CD4-positive, alpha-beta T cell treated with Interleukin-17A for 1 hour (primary cell): ENCODE measurements at places on chromosomes 5 and 9.

GRCh38 chr5:151463137-151464029, 16.0 kb downstream of the SLC36A1 start:
- DNase-seq = no peak

GRCh38 chr5:76406673-76407072, 3.6 kb downstream of the IQGAP2 start:
- no peak for DNase-seq

GRCh38 chr5:37926732-37927131, 86.9 kb upstream of the GDNF start:
- no peak for DNase-seq

DNA sequence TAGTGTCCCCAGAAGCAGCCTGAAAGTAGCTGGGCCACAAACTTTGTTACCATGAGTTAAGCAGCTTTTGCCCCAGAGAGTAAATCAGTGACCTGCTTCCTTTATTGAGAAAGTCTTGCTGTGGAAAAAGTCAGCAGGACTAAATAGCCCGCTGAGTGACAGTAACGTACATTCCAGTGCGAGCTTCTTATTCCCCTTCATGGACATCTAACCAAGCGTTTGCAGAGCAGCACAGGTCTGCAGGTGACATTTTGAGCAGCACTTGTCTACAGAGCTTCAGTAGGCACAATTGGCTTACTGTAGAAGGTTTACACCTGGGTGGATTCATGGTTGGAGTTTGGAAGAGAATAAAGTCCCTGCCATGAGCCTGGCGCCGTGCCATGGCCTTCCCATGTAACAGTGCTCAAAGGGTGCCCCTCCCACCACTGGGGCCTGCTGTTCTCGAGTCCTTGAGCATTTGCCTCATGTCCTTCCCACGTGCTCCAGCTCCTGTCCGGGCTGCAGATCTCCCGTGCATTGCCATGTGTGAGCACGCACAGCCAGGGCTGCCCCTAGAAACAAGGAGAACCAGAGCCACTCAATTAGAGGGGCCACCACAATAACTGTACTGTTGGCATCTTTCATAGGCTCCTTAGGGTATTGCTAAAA, 41.3 kb upstream of the GRHPR start:
- DNase-seq = no peak

DNA sequence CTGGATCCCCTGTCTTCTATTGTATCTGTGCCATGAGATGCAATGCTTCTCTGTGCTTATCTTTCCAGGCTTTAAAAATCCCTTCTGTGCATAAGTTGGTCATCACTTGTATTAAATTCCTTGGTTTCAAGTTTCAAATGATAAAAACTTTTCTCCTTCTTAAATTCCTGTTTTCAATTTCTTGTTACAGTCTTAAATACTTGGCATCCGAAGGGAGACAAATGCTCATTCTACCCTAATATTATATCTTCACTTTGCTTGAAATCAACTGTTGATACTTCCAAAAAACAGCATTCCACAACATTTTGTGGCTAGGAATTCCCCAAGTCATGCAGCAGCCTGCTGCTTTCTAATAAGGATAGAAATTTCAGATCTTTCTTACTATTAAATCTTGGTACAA, 413.2 kb upstream of the ACTBL2 start:
- DNase-seq = no peak

GRCh38 chr5:144335561-144335960, 164.9 kb downstream of the KCTD16 start:
- no peak for DNase-seq

GRCh38 chr5:156411185-156411613, 84.2 kb downstream of the SGCD start:
- DNase-seq = no peak

GRCh38 chr9:4815381-4815956, 22.7 kb downstream of the RCL1 start:
- DNase-seq = no peak

GRCh38 chr9:98081477-98082219, 25.1 kb downstream of the NANS start:
- DNase-seq = no peak

GRCh38 chr5:137498301-137498735, 808 bp downstream of the SPOCK1 start:
- no peak for DNase-seq

DNA sequence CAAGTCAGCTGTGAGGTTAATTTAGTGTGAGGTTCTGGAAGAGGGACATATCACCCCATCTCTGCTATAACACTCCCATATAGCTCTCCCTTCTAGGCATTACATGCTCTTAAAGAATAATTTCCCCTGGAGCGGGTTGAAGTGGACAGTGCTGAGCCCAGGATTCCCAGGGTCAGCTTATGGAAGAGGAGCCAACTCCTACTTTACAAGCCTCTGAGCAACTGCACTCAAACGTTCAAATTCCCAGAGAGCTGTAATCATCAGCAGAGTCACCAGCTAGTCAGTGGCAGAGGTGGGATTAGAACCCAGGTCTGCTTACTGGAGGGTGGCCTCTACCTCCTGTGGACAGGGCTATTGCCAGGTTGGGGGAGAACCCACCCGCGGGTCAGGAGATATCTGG, 1.4 kb downstream of the NEURL1B start:
- DNase-seq = no peak

- no peak for DNase-seq
These were observed 42.0 kb upstream of the LVRN start for GRCh38 chr5:115920171-115920725.
